A549 treated with RU486 at 1 μM for 4 hours (cell line): ENCODE measurements at places on chromosomes 2 and 18. TPM values are rescaled to one million over a fixed set of nuclear protein-coding genes. Genes with fewer than 3 reads are reported as not detected.

The TMEM198 gene
- total RNA-seq: 0.47 to 1.3 TPM (median 0.95 TPM) in 5 replicates

The CNTNAP5 gene
- total RNA-seq: not detected in 5 replicates

The AOX1 gene
- total RNA-seq: 2.8 to 3.8 TPM (median 3.6 TPM) in 5 replicates

The LRRTM1 gene
- total RNA-seq: not detected in 5 replicates

The TNFAIP6 gene
- 1.3 to 2.0 TPM (median 1.7 TPM) in 5 replicates for total RNA-seq

The DYNAP gene
- total RNA-seq: not detected in 5 replicates

The GDF7 gene
- total RNA-seq: 0.03 to 0.06 TPM (median 0.04 TPM) in 5 replicates

The SLC30A3 gene
- total RNA-seq: 2.5 to 3.8 TPM (median 3.8 TPM) in 5 replicates

The BARD1 gene
- total RNA-seq: 4.6 to 9.5 TPM (median 6.0 TPM) in 5 replicates

The CFC1 gene
- not detected in 5 replicates for total RNA-seq

The PLGLB1 gene
- 0.37 to 1.5 TPM (median 0.84 TPM) in 5 replicates for total RNA-seq

The ZAP70 gene
- total RNA-seq: not detected in 5 replicates

The PER2 gene
- 2.9 to 4.6 TPM (median 3.6 TPM) in 5 replicates for total RNA-seq
